ENCODE measurements at places on chromosomes 3 and 15.

DNA sequence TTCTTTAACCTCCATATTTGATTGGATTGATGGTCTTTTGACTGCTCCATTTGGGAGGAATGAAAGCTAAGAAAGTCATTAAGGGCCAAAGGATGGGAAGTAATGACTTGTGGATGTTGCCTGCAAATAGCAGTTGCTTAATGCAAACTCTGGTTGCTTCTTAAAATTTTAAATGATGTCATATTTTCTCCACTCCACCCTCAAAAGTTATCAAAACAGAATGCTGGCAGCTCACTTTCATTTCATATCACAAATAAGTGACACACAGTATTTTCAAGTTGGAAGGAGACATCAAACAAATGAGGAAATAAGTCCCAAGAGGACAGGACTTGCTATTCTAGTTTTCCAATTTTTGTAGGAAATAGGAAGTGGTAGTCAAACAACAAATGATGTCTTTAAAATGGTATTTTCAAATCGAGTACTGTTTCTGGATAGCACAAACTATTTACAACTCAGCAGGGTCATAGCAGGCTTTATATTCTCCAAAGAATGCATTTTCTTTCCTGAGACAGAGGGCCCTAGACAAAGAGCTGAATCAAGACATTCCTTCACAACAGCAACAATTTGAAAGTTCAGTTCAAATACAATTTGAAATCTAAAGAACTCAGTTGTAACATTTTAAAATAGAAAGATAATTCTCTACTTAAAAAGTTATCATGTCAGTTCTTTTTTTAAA, 165.1 kb upstream of the UBE2E1 start:
- no peak for DNase-seq

DNA sequence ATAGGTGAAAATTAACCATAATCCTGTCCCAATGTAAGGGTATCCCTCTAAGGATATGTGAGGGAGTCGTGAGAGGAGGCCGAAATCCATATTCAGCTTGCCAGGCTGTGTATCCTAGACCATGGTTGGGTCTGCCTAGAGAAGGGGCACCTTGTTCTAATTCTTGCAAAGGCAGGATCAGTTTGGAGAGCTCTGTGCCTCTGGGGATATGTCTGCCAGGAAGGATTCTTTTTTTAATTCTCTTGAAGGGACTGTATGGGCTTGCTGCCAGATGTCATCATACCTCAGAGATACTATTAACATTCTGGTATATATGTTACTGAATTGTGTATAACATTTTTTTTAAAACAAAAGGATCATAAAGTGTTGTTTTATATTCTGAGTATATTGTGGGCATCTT, 2.4 kb downstream of the ATP1B3 start:
- DNase-seq, result no peak

GRCh38 chr3:2793987-2794386, 316.2 kb downstream of the IL5RA start:
- no peak for DNase-seq

GRCh38 chr3:16846373-16847080, 38.2 kb upstream of the PLCL2 start:
- no peak for DNase-seq

- no peak for DNase-seq
Measured at GRCh38 chr3:183259621-183260020, 6.6 kb downstream of the B3GNT5 start.
